ENCODE measurements at places on chromosomes 2 and 18. TPM values are rescaled to one million over a fixed set of nuclear protein-coding genes. Genes with fewer than 3 reads are reported as not detected.

Gene XDH
- total RNA-seq: under 0.01 TPM

Gene LYPD6B
- total RNA-seq: not detected

Gene UNC80
- not detected for total RNA-seq

Gene KCNG3
- under 0.01 TPM for total RNA-seq

Gene COL4A4
- 2.7 TPM for total RNA-seq

Gene TLX2
- not detected for total RNA-seq

Gene ONECUT2
- under 0.01 TPM for total RNA-seq

Gene STPG4
- total RNA-seq: 0.12 TPM

Gene IL1B
- total RNA-seq: 1.7 TPM

Gene ALLC
- not detected for total RNA-seq

Gene MALL
- 18.1 TPM for total RNA-seq

Gene TMEM182
- 1.5 TPM for total RNA-seq

Gene CCDC102B
- total RNA-seq: 13.4 TPM

Gene KCNG2
- total RNA-seq: not detected

Gene MAP3K19
- not detected for total RNA-seq

Gene PSD4
- 5.1 TPM for total RNA-seq

Gene AOX1
- total RNA-seq: 86.3 TPM

Gene PRSS56
- total RNA-seq: not detected
